ENCODE measurements at places on chromosomes 12 and 14.

GRCh38 chr12:89225401-89225800 is 126.9 kb downstream of the DUSP6 start:
- DNase-seq, result peak; percentile 77

- no peak for DNase-seq
Observed at GRCh38 chr14:91149462-91149861, 35.6 kb downstream of the DGLUCY start.

GRCh38 chr14:22776215-22776614 is 9.7 kb downstream of the OXA1L start:
- no peak for DNase-seq

- no peak for DNase-seq
Observed at GRCh38 chr12:22255097-22255496, 79.4 kb downstream of the ST8SIA1 start.

DNA sequence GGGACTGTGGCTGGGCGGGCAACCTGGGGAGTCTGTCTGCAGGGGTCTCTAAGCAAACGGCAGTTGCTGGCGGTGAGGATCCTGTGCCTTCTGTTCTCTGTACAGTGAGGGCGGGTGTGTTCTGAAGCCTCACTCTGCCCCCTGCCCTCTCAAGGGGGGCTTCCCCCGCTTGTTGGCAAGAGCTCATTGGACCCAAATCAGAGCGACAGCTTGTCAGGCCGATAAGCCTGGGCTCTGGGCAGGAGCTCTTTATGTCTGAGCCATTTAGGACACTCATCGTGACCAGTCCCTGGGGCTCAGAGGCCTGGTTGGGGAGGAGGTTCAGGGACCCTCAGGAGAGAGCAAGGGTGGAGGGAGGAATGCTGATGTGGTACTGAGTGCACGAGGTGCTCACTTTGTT is 136.0 kb downstream of the TSPAN9 start:
- no peak for DNase-seq

GRCh38 chr12:116346741-116347140 is 69.2 kb upstream of the MED13L start:
- DNase-seq, result no peak

- no peak for DNase-seq
Observed at GRCh38 chr12:21509768-21510167, 8.2 kb downstream of the GOLT1B start.

GRCh38 chr12:82647853-82648252 is 38.9 kb upstream of the TMTC2 start:
- DNase-seq, result no peak

DNA sequence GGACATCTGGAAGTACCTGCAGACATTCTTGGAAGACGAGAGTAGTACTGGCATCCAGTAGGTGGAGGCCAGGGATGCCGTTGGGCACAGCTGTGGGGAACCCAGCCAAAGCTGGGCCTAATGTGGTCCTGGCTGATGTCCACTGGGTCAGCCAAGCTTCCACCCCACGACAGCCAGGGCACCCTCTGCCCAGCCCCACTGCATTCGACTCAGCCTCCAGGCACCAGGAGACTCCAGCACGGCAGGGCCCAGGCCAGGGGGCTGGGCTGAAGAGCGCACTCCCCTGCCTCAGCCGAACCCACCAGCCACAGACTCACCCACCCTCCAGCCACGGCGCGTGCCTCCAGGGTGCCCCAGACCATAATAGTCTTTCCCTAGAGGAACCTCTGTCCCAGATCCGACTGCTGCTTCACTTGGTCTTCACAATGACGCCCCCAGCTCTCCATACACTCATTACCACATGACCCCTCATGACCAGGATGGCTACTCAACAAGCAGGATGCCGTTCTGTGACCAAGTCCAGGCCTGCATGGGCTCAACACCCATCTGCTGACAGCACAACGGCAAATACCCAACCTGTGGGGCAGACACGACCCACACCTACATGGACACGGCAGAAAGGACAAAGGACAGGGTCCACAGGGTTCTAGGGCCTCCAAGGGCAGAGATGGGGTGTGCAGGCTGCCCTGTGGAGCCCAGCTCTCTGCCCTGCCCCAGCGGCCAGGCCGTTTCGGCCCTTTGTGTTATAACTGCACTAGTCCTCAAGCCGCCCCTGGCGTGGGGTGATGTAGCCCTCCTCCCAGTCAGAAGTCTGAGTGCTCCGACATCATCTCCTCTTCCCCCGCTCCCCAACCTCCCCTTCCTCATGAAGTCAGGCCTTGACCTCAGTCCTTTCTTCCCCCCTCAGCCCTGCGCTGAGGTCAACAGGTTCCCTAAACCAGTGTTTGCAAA is 22.8 kb downstream of the ITPK1 start:
- no peak for DNase-seq

- DNase-seq, result no peak
Observed at GRCh38 chr14:71714225-71714624, 218.0 kb upstream of the RGS6 start.

GRCh38 chr12:132481345-132481744 is 8.6 kb upstream of the FBRSL1 start:
- no peak for DNase-seq

DNA sequence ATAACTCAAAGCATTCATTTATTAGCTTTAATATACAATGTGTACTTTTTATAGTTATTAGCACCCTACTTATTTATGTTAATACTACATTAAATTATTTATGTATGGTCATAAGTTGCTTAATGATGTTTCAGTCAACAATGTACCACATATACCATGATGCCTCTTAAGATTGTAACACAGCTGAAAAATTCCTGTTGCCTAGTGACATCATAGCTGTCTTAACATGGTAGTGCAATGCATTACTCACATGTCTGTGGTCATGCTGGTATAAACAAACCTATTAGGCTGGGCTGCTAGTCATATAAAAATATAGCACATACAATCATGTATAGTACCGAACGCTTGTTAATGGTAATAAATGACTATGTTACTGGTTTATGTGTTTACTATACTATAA is 120.4 kb downstream of the ANO6 start:
- DNase-seq, result no peak

DNA sequence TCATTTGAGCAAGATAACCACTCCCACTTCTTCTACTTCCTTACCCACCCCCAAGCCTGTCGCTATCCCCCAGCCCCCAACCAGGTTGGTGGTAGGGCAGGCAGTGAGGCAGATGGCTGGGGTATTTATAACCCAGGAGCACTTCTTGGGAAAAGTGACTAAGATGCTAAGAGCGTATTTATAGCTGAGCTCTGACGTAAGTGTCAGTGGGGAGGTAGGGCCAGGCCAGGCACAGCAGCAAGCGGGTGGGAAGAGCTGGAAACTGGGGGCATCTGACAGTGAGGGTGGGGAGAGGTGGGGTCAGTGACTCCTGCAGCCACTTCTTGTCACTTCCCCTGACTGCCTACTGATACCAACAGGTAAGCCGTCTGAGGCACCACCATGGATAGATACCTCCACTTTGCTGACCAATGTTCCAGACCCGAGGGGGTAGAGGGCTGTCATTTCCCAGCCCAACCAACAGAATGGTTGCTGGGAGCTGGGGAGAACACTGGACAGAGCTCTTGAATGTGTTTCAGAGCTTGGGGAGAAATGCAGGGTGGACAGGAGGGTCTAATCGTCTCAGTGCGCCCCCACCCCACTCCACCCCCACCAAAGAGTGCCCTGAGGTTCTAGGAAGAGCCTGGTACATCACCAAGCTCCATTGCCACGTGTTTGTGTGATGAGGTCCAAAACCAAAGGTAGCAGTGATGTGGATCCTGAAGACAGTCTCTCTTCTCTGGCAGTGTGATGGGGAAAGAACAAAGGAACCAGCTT is 2.7 kb upstream of the INHBE start:
- DNase-seq, result no peak

GRCh38 chr14:90336985-90337384 is 5.2 kb upstream of the NRDE2 start:
- DNase-seq, result no peak

GRCh38 chr14:54785136-54785777 is 117.4 kb downstream of the GCH1 start:
- no peak for DNase-seq

DNA sequence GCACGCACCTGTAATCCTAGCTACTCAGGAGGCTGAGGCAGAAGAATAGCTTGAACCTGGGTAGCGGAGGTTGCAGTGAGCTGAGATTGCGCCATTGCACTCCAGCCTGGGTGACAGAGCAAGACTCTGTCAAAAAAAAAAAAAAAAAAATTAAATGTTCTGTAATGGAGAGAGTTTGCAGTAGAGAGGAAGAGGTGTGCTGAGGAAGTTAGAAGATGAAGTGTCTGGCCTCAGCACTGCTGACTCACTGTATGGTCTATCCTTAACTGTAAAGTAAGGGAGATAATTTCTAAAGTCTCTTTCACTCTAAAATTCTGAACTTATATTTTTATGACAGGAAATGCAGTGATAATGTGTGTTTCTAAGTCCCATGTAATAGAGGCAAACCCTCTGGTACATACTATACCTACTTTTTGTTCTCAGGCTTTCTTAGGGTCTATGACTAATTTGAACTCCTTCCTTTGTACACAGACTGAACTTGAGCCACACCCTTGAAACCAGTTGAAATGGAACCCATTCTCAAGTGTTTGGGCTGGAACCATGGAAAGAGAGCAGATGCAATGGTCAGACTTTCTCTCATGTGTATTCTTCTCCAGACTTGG is 278.1 kb upstream of the FAR2 start:
- DNase-seq, result no peak

DNA sequence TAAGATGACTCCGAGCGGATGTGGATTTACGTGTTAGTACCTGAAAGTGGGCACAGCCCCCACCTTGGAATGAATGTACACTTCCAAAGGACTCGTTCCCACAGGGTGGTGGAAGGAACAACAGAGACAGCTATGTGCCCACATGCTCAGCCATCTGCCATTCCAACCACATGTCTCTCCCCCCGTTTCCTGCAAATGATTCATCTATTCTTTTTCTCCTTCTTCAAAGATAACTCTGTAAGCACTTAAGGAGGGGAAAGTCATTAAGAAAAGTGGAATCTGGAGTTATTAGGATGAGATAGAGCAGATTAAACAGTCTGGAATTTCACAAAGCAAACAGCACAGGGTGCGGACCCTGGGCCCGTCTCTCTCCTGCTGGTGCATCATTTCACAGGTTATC is 18.5 kb upstream of the DUSP6 start:
- no peak for DNase-seq

DNA sequence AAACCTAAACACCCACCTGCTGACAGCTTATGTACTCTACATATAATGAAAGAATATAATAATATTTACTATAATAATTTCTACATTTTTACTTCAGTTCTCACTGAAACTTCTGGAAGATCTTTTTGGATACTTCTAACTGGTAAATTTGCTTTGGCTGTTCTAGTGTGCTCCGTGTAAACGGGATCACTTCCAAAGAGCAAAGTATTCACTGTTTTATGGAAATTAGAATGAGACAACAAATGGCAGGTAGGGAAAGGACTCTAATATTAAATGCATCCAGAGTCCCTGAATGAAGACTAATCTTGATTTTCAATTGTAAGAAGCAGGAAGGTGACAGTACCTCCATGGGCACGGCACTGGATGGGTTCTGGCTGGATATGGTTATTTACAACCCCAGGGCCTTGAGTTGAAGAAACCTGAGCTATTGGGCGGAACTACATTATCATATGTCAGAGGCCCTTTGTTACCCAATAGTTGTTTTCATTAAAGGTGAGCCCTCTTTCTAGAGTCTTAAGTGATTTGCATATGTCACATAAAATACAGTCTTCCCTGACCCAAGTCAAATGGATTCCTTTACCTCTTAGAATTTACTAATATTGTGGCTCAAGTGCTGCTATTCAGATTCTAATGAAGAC is 10.7 kb downstream of the ERP29 start:
- DNase-seq, result no peak

- no peak for DNase-seq
Observed at GRCh38 chr12:44889926-44890325, 13.8 kb upstream of the NELL2 start.

DNA sequence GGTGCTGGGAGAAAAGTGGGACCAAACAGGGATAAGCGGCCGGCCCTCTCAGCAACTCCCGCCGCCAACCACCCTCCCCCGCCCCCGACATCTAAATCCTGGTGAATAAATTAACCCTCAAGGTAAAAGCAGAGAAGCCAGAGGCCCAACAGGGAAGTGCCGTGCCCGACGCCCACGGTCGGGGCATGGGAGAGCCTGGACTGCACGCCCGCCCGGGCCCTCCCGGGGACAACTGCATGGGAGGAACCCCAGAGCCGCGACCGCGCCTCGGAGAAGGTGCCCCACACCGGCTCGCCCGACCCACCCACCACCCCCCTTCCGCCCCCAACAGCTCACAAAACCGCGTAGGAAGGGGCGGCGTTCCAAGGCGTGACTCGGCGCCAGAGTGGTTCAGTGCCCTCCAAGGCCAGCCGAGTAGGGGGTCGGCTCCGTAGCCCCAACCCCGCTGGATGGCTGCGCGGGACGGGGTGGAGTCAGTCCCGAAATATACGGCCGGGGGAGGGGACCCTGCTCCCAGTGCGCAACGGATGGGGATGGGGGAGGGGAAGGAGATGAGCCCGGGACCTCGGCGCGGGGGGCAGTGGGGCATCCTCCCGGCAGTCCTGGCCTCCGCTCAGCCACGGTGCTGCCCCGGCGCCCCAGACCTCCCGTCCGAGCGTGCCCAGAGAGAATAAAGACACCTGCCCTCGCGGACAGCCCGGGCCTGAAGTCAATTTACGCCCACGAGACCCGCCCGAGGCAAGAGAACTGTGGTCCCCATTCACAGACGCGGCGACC is 732 bp downstream of the SLC25A29 start:
- no peak for DNase-seq

- DNase-seq, result no peak
Observed at GRCh38 chr14:102297436-102298170, 7.4 kb downstream of the MOK start.

- no peak for DNase-seq
Observed at GRCh38 chr12:118402251-118402650, 25.9 kb downstream of the SUDS3 start.

GRCh38 chr14:104548802-104549535 is 30.6 kb upstream of the C14orf180 start:
- DNase-seq, result no peak

- no peak for DNase-seq
Observed at GRCh38 chr12:124605150-124605882, 37.9 kb upstream of the NCOR2 start.
